GM12865 (cell line): ENCODE measurements at places on chromosomes 1 and 21.

DNA sequence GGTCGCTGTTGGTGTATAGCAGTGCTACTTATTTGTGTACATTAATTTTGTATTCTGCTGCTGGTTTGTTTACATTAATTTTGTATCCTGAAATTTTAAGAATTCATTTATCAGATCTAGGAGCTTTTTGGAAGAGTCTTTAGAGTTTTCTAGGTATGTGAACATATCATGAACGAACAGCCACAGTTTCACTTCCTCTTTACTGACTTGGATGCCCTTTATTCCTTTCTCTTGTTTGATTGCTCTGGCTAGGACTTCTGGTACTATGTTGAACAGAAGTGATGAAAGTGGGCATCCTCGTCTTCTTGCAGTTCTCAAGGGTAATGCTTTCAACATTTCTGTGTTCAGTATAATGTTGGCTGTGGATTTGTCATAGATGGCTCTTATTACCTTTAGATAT, 1757.9 kb downstream of the BRINP3 start:
- no peak for DNase-seq

DNA sequence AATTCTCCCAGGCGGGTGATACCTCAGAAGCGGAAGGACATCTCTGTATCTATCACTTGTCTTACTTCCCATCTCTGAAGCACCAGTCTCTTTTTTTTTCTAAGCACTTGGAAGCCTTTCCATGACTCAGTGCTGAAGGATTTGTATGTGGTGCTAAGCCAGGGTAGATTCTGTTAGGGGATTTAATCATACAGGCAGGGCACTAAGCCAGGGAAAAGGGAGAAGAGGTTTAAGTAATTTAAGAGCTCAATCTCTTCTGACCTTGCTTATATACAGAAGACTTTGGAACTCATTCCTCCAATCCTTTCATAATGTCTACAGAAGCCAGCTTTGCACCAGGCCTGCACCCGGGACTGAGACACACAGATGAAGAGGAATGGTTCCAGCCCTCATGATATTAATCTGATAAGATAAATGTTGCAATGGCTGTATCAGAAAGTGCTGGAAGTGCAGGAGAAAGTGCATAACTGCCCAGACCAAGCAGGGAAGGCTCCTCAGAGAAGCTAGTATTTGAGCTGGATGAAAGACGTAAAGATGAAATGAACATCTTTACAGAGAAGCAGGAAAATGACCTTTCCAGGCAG, 11.0 kb downstream of the FAM163A start:
- no peak for DNase-seq

GRCh38 chr1:154241703-154242351, 21.1 kb downstream of the UBAP2L start:
- no peak for DNase-seq

- no peak for DNase-seq
Observed at GRCh38 chr1:203537806-203538464, 44.0 kb downstream of the OPTC start.
